ENCODE measurements at places on chromosomes 6 and 20. TPM values are rescaled to one million over a fixed set of nuclear protein-coding genes. Genes with fewer than 3 reads are reported as not detected.
A peak's percentile ranks its signal among the peaks of the same experiment; 100 is the strongest.

- DNase-seq, result no peak
Observed at GRCh38 chr6:137307163-137307854, 88.1 kb upstream of the IFNGR1 start.

GRCh38 chr20:60808003-60808672, 443.9 kb upstream of the CDH4 start:
- no peak for DNase-seq

- peak; percentile 51 for DNase-seq
Observed at GRCh38 chr6:35694462-35694861, 5.7 kb upstream of the FKBP5 start.

DNA sequence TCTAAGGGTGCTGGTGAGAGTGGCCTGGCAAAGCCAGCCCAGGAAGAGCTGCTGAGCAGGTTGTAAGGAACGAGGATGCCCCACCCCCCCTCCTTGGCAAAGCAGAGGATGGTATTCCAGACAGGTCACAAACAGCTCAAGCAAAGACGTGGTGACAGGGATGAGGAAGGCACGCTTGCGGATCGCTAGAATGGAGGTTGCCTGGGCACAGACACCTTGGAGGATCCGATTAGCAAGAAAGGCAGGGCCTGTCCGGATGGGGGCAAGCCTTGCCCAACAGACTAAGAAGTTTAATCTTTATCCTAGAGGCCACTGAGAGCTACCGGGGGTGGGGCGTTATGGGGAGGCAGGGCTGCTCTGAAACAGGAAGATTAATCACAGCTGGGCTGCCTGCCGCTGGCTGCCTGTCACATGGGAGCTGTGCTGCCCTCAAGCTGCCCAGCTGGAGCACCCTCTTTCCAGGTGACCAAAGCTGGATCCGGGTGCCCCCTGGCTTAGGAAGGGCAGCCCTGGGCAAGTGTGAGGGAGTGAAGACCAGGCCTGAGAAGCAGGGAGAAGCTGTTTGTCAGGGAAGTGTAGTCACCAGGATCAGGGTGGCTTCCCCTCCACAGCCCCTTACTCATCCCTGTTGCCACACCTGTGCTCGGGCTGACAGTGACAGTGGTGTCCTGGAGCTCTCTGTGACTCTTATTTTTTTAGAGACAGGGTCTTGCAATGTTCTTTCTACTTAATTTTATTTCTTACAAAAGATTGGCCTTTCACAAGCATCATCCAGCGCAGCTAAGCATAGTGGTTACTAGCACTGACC, 9.1 kb upstream of the MAPK13 start:
- DNase-seq, result no peak

SLC22A16 gene
- polyA plus RNA-seq, result not detected

Measured in IMR-90 (cell line).